ENCODE measurements at places on chromosomes 5 and 9.

GRCh38 chr5:61000887-61001286 lies 55.9 kb downstream of the NDUFAF2 start:
- DNase-seq = no peak

- no peak for DNase-seq
These were observed 140.5 kb upstream of the PITX1 start for GRCh38 chr5:135174315-135175096.

- DNase-seq = no peak
These were observed 4.5 kb downstream of the FBXW5 start for GRCh38 chr9:136939996-136940525.

DNA sequence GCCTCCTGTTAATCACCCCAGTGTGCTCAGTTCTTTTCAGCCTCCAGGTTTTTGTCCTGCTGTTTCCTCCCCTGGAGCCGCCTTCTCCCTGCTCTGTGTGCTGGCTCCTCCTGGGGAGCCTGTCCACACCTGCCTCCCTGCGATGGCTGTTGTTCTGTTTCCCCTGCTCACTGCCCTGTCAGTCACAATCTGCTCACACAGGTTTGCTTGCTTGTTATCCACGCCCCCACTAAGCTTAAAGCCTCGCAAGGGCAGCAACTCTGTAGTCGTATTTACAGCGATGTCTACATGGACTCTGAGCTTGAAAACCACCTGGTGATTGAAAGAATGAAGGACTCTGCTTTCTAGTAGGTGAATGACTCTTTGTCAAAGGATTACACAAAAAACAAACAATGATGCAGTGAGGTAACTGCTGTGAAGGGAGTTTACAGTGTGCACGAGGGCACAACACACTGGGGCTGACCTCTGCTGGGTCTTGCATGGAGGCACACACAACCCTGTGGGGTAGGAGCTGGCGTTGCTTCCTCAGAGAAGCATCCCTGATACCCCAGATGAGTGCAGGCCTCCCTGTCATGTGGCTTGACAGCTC lies 39.6 kb upstream of the TEX48 start:
- DNase-seq = peak; percentile 39

GRCh38 chr5:14664270-14665100 lies at the start of gene OTULIN:
Gene OTULIN (plus strand): TSS chr5:14664718. CDS start chr5:14664826, 108 bp downstream.
- peak; percentile 91 for DNase-seq

- no peak for DNase-seq
These were observed 69.6 kb upstream of the ABCA1 start for GRCh38 chr9:104997536-104997935.

DNA sequence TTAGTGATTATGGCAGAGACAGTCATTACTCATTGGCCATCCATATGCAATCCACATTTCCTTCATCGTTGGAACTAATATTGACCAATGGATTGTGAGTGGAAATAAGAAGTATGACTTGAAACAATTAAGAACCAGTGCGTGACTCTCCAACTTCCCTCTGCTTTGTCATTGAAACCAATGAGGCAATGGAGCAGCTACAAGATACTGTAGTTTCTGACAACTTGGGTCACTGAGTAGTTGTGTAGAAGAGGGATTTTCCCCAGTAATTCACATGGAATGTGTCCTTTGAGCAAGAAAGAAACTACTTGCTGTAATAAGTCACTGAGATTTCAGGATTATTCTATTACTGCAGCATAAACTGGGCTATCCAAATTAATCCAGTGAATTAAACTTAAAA lies 785.3 kb upstream of the RIOK2 start:
- no peak for DNase-seq

DNA sequence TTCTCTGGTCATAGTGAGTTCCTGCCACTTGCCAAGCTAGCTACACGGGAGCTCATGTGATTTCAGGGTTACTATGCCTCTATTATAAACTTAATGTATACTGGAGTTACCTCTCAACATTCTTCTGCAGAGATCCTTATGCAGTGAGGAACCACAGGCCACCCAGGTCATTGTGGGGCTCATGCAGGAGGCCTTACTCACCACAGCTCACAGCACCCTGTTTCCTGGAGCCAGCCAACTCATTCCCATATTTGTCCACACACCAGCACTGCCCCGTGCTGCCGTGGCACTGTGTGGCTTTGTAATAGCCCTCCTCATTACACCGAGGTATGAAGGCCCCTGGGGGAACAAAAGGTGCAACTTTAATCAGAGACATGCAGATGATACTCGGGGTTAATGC lies 520.0 kb downstream of the SPOCK1 start:
- no peak for DNase-seq

GRCh38 chr5:98064118-98064685 lies 709.3 kb upstream of the RGMB start:
- DNase-seq = no peak

GRCh38 chr9:101445353-101446029 lies 9.9 kb upstream of the ALDOB start:
- no peak for DNase-seq

- DNase-seq = no peak
These were observed 339.4 kb downstream of the KDM4C start for GRCh38 chr9:7097040-7097715.

DNA sequence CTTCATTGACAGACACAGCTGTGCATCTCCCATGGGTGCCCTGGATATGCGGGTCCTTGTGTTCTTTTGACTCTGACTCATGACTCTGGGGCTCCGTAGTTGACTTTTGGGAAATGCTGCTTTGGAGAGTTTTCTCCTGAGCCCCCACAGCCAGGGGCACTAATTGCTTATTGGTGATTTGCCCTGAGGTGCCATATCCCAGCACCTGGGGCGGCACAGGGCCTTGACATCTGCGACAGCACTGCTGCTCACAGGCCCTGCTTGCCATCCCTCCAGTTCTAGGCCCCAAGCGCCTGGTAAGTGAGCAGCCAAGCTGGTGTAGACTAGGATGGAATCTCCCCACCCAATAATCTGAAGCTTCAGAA lies 75.1 kb downstream of the AMBP start:
- DNase-seq = peak; percentile 31

DNA sequence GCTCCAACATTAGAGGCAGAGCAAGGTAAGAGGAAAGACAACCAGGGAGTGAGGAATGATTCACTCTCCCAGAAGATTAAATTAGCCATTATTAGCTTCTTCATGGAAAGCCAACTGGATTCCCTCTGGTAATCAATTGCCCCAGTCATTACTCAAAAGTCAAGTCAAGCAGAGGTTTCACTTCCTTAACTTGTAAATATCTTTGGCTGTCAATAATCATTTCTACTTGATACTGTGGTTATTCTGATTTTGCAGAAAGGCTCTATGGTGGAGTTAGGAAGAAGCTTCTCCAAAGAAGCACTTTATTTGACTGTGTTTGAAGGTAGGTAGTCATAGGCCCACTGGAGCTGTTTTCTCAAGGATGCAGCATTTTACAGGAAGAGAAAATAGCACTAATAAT lies 78.0 kb downstream of the JAKMIP2 start:
- DNase-seq = no peak

- DNase-seq = no peak
These were observed 142.4 kb upstream of the IRX4 start for GRCh38 chr5:2024986-2025721.

- no peak for DNase-seq
These were observed 9.7 kb downstream of the GRIN1 start for GRCh38 chr9:137148661-137149060.

DNA sequence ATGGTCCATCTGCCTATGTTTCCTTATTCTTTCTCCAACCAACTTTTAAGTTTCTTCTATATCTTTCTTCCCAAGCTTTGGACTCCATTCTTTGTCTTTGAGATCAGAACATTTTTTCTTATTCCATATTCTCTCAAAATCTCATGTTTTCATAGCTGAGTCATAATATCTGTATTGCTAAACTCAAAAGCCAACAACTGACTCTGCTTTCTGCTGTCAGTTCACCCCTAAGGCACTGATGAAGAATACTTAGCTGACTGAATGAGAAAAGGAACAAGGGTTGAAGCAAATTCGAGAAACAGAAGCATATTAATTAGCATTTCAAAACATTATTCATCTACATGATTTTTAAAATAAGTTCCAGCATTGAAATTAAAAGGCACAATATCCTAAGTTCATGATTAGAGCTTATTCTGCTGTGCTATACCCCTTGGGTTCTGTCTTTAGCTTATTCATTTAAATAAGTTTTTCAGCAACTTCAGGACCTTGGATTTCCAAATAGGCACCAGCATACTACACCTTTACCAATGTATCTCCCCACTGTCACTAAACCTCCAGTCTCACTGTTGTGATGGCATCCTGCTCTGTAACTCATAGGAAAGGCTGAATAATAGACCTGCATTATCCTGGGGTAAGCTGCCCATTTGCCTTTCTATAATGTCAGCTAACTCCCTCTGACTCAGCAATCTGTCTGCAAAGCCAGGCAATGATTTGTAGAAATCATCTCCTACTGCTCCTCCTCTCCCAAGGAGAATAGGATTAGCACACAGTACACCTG lies 49.9 kb upstream of the C5orf46 start:
- DNase-seq = no peak

- peak; percentile 47 for DNase-seq
These were observed 965 bp downstream of the PTGDS start for GRCh38 chr9:136978073-136978864.

- DNase-seq = peak; percentile 64
These were observed 880.1 kb upstream of the SEMA6A start for GRCh38 chr5:117454716-117455212.

DNA sequence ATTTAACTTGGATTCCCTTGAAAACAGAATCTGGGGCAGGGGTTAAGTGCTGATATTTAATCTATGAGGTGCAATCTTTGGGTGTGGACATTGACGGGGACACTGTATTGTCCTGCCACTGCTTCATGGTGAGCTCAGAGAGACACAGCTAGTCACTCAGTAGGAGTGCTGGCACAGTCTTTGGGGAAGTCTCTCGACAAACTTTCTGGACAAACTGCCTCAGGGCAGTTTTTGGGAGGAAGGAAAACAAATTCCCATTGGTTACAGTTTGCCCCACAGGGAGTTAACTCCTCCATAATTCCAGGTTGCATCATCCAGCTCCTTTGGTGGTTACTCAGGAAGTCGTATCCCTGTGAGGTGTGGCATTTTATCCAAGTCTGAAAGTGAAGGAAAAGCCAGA lies 17.9 kb downstream of the HNRNPK start:
- DNase-seq = no peak

GRCh38 chr9:3586066-3586465 lies 60.3 kb upstream of the RFX3 start:
- no peak for DNase-seq

- DNase-seq = no peak
These were observed 300.8 kb upstream of the PANK3 start for GRCh38 chr5:168879929-168880328.

DNA sequence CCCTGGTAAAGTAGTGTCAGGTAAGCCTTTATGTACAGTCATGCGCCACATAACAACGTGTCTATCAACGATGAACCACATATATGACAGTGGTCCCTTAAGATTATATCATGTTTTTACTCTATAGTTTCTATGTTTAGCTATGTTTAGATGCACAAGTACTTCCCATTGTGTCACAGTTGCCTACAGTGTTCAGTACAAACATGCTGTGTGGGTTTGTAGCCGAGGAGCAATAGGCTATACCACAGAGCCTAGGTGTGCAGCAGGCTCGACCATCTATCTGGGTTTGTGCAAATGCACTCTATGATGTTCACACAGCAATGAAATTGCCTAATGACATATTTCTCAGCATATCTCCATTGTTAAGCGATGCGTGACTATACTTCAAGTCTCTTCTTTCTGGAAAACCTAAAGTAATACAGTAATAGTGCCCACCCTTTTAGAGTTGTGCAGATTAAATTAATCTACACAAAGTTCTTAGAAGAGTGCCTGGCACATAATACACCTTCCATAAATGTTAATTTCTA lies 295.9 kb downstream of the ARHGAP26 start:
- DNase-seq = no peak

- DNase-seq = no peak
These were observed 40.1 kb upstream of the SLC2A8 start for GRCh38 chr9:127356906-127357305.

DNA sequence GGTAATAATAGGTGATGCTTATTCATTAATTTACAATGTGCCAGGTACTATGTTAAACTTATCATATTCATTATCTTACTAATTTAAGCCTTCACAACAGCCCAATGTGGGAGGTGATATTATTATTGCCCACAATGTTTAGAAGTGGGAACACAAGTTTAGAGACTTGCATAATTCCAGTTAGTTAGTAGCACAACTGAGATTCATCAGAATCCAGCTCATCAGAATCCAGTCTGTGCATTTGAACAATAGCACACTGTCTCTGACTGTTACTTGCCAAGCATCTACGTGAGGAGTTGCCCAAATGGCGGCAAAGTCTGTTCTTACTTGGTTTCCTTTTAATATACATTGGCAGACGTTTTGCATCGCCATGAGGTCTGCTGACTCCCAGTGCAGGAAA lies 110.9 kb upstream of the BASP1 start:
- no peak for DNase-seq

DNA sequence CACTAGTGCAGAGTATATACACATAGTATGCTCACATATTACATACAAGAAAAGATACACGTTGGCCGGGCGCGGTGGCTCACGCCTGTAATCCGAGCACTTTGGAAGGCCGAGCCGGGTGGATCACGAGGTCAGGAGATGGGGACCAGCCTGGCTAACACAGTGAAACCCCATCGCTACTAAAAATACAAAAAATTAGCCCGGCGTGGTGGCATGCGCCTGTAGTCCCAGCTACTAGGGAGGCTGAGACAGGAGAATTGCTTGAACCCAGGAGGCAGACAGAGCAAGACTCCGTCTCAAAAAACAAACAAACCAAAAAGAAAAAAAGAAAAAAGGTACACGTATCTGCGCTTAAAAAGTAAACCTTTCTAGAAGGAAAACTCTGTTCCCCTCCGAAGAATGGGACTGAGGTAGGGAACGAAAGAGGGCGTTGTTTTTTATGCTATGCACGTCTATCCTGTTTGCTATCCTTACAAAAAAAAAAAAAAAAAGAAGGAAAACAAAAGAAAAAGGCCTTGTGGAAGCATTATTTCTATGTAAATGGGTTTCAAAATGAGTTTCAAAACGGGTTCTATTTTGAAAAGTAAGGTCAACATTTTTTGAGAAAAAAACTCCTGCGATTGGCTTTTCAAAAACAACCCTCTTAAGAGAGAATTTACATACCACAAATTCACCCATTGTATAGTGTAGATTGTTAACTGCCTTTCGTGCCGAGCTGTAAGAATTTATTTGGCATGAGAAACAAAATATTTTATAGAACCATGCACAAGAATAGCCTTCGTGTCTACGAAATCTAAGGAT lies 1.2 kb downstream of the AK3 start:
- DNase-seq = no peak

- DNase-seq = no peak
These were observed 92.8 kb downstream of the IQGAP2 start for GRCh38 chr5:76495870-76496269.

DNA sequence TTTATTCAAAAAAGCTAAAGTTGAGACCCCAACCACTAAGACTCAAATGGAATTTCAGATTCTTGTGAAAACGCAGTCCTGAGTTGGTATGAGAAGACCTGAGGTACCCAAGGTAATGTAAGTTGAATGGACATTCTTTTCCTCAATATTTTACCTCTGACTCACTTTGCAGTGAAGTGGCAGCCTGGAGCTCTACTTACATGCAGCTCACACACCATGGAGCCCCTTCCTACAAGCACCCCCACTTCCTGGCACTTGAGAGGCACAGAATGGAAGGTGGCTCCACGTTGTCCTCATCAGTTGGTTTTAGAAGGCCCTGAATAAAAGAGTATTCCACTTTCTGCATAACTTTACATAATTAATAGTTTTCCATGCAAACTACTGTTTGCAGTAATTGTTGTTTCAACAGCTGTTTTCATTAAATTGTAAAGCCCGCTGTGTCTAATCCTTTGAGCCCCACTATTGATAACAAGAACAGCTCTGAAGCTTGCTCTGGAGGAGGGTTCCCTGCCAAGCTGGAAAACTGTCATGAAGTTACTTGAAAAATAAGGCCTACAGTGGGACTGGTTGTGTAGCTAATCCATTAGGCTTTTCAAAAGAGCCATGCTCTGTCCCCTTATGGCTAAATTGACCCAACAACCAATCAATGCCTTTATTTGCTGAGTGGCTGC lies 102.2 kb upstream of the SPATA31D4 start:
- DNase-seq = no peak

All from liver (tissue), 10 donors.